Testis (tissue), 5 donors: ENCODE measurements at places on chromosomes 7 and 10. TPM values are rescaled to one million over a fixed set of nuclear protein-coding genes. Genes with fewer than 3 reads are reported as not detected.
A peak's percentile ranks its signal among the peaks of the same experiment; 100 is the strongest.

DNA sequence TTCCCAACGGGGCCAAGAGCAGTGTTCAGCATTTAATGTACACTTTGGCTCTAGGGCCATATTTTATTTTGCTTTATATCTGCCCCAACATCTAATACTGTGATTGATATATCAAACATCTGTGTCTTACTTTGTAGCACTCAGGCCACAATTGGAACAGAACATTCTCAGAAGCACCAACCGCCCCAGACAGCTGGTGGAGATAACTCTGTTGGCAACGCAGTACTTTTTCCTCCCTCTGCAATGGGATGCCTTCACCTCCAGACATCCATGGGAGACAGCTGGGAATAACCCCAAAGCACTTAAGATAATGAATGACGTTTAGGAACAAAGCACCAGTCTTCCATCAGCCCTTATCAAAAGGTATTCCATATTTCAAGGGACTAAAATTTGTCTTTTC is 57.4 kb downstream of the PIP4K2A start:
- H3K27ac ChIP-seq: no peak overlapping the region
- H3K27me3 ChIP-seq: no peaks in the 10 kb centered on the region
- no peak overlapping the region for H3K4me3 ChIP-seq

DNA sequence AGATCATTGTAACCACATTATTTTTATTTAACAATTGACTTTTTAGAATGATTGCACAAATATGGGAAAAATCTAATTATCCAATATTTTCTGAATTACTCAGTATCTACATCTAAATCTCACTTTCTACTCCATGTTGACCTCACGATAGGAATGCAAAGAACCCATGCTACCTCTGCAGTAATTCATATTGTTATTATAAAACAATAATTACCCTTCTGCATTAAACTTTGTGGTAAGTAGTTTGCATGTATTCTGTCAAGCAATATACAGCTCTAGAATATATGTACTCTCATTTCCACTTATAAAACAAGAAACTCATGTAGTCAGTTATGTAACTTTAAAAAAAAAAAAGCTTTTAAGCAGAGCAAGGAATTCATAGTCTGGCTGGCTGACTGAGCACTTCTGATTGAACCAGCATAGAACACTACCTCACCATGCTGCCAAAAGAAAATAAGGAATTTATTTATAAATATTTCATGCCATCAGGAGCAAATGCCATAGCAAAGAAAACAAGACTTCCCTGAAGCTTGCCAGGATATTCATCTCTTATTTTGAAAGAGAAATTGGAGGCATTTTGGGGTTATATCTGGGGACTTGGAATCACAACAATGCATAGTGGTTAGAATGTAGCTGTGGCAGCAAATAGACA is 895.7 kb downstream of the XPNPEP1 start:
- no peaks in the 10 kb centered on the region for H3K36me3 ChIP-seq
- H3K27me3 ChIP-seq: no peaks in the 10 kb centered on the region
- H3K4me3 ChIP-seq: no peak overlapping the region

- no peak for DNase-seq
- no peak overlapping the region for H3K4me3 ChIP-seq
- no peaks in the 10 kb centered on the region for H3K4me1 ChIP-seq
- no peaks in the 10 kb centered on the region for H3K27me3 ChIP-seq
- no peaks in the 10 kb centered on the region for H3K36me3 ChIP-seq
Observed at GRCh38 chr10:48944171-48944570, 4.5 kb upstream of the LRRC18 start.

- H3K4me3 ChIP-seq: no peak overlapping the region
- no peak for DNase-seq
- H3K27me3 ChIP-seq: no peaks in the 10 kb centered on the region
- no peak overlapping the region for H3K27ac ChIP-seq
- H3K36me3 ChIP-seq: no peaks in the 10 kb centered on the region
Observed at GRCh38 chr7:88001744-88002530, 67.9 kb downstream of the ADAM22 start.

The LRRN3 gene
- total RNA-seq: 59.6 TPM

DNA sequence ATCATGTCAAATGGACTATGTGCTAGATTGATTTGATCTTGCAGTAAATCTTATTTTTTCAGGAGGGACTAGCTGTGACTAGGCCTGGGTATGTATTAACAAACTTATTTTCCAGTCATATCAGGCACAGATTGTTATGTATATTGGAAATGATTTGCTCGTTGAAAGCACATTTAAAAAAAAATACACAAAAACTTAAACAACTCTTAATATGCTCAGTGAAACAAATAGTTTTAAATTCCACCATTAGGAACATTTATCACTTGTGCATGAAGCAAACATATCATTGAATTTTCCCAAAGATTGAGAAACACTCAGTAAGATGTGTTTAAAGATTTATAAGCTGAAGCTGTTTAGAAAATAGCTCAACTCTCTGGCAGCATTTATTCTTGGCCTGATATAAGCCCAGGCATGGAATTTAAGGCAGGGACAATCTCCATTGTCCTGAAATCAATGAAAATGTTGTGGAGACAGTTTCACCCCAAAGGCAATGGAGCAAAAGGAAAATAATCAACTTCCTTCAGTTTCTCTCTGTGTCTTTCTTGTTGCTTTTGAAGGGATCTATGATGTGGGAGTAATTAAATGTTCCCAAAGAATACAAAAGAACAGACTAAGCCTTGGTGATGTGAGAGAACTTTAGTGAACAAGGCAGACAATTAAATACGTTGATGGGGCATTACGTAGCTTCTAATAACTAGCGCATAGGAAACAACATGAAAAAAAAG is 250.3 kb downstream of the GPR37 start:
- no peak for DNase-seq
- no peaks in the 10 kb centered on the region for H3K27me3 ChIP-seq
- H3K36me3 ChIP-seq: no peaks in the 10 kb centered on the region
- no peaks in the 10 kb centered on the region for H3K4me1 ChIP-seq
- no peak overlapping the region for H3K4me3 ChIP-seq

The FRMD4A gene
- 18.7 TPM for total RNA-seq

The SLC35G1 gene
- total RNA-seq: 8.8 TPM

DNA sequence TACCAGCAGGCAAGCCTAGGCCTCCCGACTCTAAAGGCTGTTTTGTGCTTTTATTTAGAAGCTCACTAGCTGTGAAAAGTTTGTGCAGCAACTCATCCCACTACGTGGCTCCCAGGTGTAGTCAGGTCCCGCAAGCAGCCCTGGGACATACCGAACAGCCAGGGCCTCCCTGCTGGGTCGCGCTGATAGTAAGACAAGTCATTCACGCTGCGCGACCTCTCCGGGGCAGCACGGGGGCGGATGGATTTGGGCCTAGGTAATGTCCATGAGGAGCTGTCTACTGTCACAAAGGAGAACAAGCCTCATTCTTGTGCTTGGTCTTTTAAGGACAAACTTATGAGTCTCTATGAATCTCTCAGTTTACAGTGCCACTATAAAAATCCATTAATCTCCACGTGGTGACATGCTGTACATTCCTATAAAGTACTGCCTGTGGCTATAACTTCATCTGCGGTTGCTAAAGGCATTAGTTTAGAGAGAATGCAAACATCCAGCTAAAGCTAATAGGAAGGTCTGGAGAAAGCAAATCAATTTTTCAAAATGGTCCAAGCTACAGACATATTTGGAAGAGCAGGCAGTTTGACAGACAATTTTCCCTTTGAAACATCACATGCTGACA is 546.8 kb downstream of the PHTF2 start:
- H3K27me3 ChIP-seq: no peaks in the 10 kb centered on the region
- no peaks in the 10 kb centered on the region for H3K4me1 ChIP-seq
- peak; percentile 19 for DNase-seq
- H3K4me3 ChIP-seq: no peak overlapping the region
- no peaks in the 10 kb centered on the region for H3K36me3 ChIP-seq

The METTL27 gene
- 3.5 TPM for total RNA-seq

The CTTNBP2 gene
- 3.4 TPM for total RNA-seq

The MEST gene
- 32.5 TPM for total RNA-seq

GRCh38 chr10:32156031-32156495 is 99.8 kb upstream of the KIF5B start:
- no peak overlapping the region for H3K27ac ChIP-seq
- H3K27me3 ChIP-seq: no peaks in the 10 kb centered on the region
- DNase-seq: no peak
- H3K4me3 ChIP-seq: no peak overlapping the region

- no peak overlapping the region for H3K4me3 ChIP-seq
- no peaks in the 10 kb centered on the region for H3K36me3 ChIP-seq
- H3K4me1 ChIP-seq: no peaks in the 10 kb centered on the region
- no peaks in the 10 kb centered on the region for H3K27me3 ChIP-seq
Observed at GRCh38 chr7:33788531-33788930, 116.8 kb upstream of the BMPER start.

DNA sequence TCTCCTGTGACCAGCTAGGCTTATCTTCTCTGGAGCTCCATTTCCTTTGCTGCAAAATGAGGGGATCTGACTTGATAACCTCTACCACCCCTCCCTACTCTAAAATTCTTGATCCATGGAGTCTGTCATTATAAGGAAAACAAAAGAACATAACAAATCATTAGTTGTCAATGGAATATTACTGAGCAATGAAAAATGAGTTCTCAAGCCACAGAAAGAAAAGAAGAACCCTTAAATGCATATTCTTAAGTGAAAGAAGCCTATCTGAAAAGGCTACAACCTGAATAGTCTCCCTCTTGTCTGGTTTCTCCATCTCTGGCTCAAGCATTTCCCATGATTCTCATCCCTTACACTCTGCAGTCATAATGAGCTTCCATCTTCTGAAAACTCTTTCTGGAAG is 110.4 kb downstream of the PRKCQ start:
- no peak for DNase-seq
- H3K27ac ChIP-seq: no peak overlapping the region
- no peak overlapping the region for H3K4me3 ChIP-seq
- no peaks in the 10 kb centered on the region for H3K4me1 ChIP-seq
- H3K36me3 ChIP-seq: no peaks in the 10 kb centered on the region

The ICA1 gene
- 76.1 TPM for total RNA-seq

GRCh38 chr7:20298486-20298901 is 32.2 kb upstream of the ITGB8 start:
- H3K4me3 ChIP-seq: no peak overlapping the region
- no peak for DNase-seq
- no peak overlapping the region for H3K27ac ChIP-seq
- H3K36me3 ChIP-seq: no peaks in the 10 kb centered on the region
- no peaks in the 10 kb centered on the region for H3K27me3 ChIP-seq

GRCh38 chr7:69598487-69599285 is 411 bp downstream of the AUTS2 start:
- peaks cover 11% of the 10 kb centered on the region for H3K4me1 ChIP-seq
- H3K27ac ChIP-seq: peak overlapping the region; percentile 74
- peak; percentile 51 for DNase-seq
- H3K27me3 ChIP-seq: no peaks in the 10 kb centered on the region
- peak overlapping the region; percentile 90 for H3K4me3 ChIP-seq
- H3K36me3 ChIP-seq: no peaks in the 10 kb centered on the region

DNA sequence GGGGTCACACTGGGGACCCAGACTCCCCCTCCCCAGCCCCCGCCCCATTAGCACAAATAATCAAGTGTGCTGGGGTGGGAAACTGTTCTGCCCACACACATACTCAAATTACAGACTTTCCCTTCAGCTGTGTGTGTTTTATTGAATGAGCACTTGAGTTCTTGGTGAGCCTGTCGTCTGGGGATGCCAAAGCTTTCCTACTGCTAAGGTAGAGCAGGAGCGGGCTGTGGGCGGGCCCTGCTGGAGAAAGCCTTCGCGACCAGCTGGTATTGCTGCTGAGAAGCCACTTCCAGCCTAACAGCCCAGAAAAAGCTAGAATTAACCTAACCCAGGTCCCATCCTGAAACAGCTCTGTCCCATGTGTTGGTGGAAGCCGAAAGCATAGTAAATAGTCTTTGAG is 87.0 kb upstream of the KMT2E start:
- no peaks in the 10 kb centered on the region for H3K4me1 ChIP-seq
- no peak overlapping the region for H3K4me3 ChIP-seq
- DNase-seq: no peak
- H3K27me3 ChIP-seq: no peaks in the 10 kb centered on the region
- no peak overlapping the region for H3K27ac ChIP-seq

The CASTOR2 gene
- total RNA-seq: 35.0 TPM

DNA sequence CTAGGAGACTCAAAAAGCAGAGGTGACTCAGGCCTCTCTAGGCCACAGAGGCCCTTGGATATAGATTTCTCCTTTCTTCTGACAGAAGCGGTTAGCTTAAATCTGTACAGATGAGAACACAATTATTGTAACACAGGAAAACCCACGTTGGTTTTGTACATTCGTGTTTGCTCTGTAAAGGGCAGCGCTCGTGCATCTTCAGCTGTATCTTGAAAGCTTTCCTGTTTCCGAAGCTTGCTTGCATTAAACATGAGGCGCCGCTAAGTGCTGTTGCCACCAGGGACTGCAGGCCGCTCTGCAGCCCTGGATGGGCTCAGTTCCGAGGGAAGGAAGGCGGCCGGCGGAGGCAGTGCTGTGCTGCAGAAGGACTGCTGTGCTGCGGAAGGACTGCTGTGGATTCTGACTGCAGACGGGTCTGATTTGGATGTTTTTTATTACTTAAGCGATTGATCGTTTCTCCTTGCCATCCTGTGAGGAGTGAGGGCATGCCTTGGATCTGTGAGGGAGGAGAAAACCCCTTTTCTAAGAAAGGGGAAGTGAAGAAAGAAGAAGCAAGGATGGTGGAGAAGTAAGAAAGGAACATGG is 53.3 kb downstream of the FHIP2A start:
- no peaks in the 10 kb centered on the region for H3K36me3 ChIP-seq
- no peak overlapping the region for H3K27ac ChIP-seq
- peak; percentile 30 for DNase-seq
- no peak overlapping the region for H3K4me3 ChIP-seq
- H3K4me1 ChIP-seq: no peaks in the 10 kb centered on the region

DNA sequence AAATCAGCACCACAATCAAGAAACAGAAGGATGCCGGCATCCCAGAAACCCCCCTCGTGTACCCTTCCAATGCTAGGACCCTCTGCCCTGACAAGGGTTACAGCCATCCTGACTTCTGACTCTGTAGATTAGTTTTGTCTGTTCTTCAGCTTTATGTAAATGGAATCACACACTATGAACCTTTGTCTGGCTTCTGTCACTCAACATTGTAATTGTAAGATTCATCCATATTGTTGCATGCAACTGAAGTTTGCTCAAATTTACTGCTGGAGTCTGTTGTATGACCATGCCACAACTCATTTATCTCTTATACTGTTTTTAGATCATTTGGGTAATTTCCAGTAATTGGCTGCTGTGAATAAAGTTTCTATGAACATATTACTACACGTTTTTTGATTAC is 8.4 kb downstream of the IKZF5 start:
- H3K4me1 ChIP-seq: no peaks in the 10 kb centered on the region
- H3K36me3 ChIP-seq: no peaks in the 10 kb centered on the region
- DNase-seq: no peak
- no peaks in the 10 kb centered on the region for H3K27me3 ChIP-seq
- no peak overlapping the region for H3K27ac ChIP-seq
- H3K4me3 ChIP-seq: no peak overlapping the region

The GIMAP5 gene
- total RNA-seq: 8.4 TPM

DNA sequence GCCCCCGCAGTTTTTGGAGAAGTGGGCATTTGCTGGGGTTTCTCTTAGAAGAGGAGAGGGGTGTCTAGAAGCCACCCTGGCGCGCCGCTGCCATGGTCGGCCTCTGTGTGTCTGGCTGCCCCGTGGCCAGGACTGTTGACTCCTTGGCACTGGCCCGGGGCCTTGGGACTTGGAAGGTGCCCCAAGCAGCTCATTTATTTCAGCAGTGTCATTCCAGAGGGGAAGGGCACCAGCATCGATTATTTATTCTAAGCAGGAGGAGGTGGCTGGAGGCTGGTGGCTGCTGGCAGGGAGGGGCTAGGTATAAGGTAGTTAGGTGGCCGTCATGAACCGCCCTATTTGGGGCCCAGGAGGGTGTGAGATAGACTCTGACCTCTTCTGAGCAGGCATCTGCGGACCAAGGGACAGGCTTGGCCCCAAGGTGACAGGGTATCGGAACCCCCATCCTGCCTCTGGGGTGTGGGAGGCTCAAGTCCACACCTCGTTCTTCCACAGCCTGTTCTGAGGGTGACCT is 1.6 kb downstream of the GTF2IRD1 start:
- H3K36me3 ChIP-seq: no peaks in the 10 kb centered on the region
- DNase-seq: peak; percentile 36
- no peak overlapping the region for H3K4me3 ChIP-seq
- peak overlapping the region; percentile 87 for H3K27ac ChIP-seq
- H3K27me3 ChIP-seq: no peaks in the 10 kb centered on the region
